ENCODE measurements at places on chromosomes 6 and 20. TPM values are rescaled to one million over a fixed set of nuclear protein-coding genes. Genes with fewer than 3 reads are reported as not detected.

DNA sequence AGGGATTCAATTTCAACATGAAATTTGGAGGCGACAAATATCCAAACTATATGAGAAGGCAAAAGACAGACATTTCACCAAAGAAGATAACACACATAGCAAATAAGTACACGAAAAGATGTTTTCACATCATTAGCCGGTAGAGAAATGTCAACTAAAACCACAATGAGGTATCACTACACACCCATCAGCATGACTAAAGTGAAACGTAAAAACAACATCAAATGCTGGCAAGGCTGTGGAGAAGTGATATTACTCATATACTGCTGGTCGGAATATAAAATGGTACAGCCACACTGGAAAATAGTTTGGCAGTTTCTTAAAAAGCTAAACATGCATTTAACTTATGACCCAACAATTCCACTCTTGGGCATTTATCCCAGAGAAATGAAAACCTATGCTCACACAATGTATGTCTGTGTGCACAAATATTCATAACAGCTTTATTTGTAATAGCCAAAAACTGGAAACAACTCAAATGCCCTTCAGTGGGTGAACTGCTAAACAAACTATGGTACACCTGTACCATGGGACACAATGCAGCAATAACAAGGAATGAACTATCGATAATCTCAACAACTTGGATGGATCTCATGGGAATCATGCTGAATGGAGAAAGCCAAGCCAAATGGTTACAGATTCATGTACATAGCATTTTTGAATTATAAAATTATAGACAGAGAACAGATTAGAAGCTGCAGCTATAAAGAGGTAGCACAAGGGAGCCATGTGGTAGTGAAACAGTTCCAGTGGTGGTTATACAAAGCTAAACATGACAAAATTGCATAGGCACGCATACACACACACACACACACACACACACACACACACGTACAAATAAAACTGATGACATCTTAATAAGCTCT is 8.6 kb downstream of the ADAT2 start:
- DNase-seq: no peak

Gene IP6K3
- total RNA-seq: not detected

GRCh38 chr6:28709478-28710349 is 184.0 kb downstream of the GPX5 start:
- DNase-seq: peak; percentile 43

GRCh38 chr6:159979136-159979874 is 10.4 kb downstream of the IGF2R start:
- DNase-seq: no peak

DNA sequence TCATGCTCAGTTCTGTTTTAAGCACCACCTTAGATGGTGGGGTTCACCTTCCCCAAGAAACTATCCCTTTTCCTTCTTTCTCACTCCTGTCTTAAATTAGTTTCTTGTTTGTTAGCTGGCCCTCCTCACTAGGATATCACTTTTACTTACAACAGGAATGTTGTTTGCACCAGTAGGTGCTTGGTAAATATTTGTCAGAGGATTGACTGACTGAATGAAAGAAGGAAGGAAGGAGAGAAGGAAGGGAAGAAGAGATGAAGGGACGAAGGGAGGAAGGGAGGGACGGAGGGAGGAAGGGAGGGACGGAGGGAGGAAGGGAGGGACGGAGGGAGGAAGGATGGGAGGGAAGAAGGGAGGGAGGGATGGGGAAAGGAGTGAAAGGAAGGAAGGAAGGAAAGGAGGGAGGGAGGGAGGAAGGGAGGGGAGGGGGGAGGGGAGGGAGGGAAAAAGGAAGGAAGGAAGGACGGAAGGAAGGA is 505 bp upstream of the KCNK15 start:
- DNase-seq: no peak

GRCh38 chr6:105294129-105294528 is 108.8 kb downstream of the PREP start:
- DNase-seq: no peak

Gene EGFL8
- 37.4 TPM for total RNA-seq

DNA sequence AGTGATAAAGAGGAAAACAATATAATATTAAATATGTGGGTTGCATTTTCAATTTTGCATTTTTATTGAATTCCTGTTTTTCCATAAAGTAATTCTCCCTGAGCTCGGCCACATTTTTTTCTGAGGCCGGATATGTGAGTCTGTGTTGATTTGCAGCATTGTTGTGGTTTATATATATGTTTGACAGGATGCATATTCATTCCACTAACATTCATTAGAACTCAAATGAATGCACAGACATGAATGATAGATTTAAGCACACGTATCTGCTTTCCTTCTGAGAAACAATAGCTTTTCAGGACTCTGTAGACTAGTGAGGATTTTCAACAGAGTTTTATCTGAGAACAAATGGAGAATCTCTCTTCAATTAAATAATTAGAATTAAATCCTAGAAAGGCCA is 10.6 kb upstream of the EXOC2 start:
- no peak for DNase-seq

- no peak for DNase-seq
Observed at GRCh38 chr20:57525328-57526086, 567 bp upstream of the CTCFL start.

DNA sequence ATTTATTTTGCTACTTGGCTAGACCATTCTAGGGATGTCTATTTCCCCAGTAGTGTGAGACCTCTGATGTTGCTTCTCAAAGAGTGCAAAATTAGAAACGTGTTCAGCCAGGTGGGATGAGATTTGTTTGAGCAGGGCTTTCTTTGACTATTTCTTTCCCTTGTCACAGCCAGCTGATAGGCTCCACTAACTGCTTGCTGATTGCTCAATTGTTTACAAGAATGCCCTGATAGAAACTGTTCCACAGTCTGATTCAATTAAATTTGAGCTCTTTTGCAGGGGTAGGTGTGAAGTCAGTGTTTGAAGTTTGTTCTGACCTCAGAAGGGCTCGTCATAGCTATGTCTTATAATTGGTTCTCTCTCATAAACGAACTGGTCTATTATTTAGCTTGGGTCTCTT is 220.5 kb downstream of the FNDC1 start:
- DNase-seq: no peak

DNA sequence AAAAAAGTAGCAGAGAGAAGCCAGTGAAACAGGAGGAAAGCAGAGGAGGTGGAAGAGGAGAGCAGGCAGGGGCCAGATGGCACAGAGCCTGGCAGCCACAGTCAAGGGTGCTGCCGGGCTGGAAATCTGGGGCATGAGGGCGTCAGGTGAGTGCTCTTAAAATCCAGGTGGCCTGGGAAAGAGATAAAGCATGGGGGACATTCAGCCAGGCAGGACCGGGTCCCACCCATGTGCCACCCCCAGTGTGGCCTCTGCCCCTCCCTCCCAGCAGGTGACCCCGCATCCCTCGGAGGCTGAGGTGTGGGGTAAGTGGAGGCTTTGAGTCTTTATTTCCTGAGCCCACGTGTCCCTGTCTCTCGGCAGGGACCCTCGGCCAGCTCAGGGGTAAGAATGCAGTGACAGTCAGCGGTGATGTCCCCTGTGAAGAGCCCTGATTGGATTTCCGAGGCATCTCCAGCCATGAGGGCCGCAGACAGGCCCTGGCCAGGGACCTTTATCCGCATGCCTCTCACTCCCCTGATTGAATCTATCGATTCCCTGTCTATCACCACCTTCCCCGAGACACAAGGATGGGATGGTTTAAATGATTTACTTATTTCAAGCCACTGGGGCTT is 33.8 kb upstream of the SULF2 start:
- DNase-seq: no peak

GRCh38 chr6:5665173-5665572 is 341.6 kb downstream of the NRN1 start:
- no peak for DNase-seq
